T-helper 17 cell (primary cell): ENCODE measurements at places on chromosomes 7 and 10. TPM values are rescaled to one million over a fixed set of nuclear protein-coding genes. Genes with fewer than 3 reads are reported as not detected.

- H3K36me3 ChIP-seq: peaks cover 2% of the 10 kb centered on the region
- H3K27me3 ChIP-seq: peaks cover 16% of the 10 kb centered on the region
- no peak overlapping the region for H3K4me3 ChIP-seq
- H3K27ac ChIP-seq: no peak overlapping the region
- no peak for DNase-seq
These were observed 289.9 kb upstream of the SP8 start for GRCh38 chr7:21076574-21076973.

- H3K27me3 ChIP-seq: peaks cover 7% of the 10 kb centered on the region
- no peak overlapping the region for H3K4me3 ChIP-seq
- H3K4me1 ChIP-seq: peaks cover 30% of the 10 kb centered on the region
- H3K27ac ChIP-seq: peak overlapping the region; percentile 72
These were observed 172.4 kb upstream of the ZNF32 start for GRCh38 chr10:43821103-43821502.

Gene TAF3
- 18.4 TPM for total RNA-seq

DNA sequence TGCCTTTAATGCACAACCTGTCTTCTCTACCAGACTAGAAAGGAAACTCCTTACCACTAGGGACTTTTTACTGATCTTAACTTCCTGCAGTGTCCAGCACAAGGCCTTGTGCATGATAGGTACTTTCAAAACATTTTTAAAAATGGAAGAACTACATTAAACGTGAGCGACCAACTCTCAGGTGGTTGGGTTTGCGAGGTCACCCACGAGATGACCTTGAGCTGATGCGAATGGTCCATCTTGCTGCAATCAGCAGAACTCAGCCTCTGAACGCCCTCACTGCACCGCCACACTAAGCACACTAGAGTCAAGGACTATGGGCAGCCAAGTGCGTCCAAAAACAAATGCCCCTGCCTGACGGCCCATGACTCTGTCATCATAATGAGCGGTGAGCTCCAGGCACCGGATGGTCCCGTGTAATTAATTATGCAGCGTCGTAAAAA, 34.9 kb upstream of the PTF1A start:
- H3K4me1 ChIP-seq: peaks cover 10% of the 10 kb centered on the region
- no peak overlapping the region for H3K27ac ChIP-seq
- no peak overlapping the region for H3K4me3 ChIP-seq

GRCh38 chr7:111290419-111290818, 199.5 kb downstream of the LRRN3 start:
- H3K4me3 ChIP-seq: no peak overlapping the region
- no peaks in the 10 kb centered on the region for H3K27me3 ChIP-seq

Gene ATOH7
- total RNA-seq: not detected

GRCh38 chr10:128985036-128985435, 482.0 kb upstream of the MGMT start:
- peaks cover 13% of the 10 kb centered on the region for H3K27me3 ChIP-seq
- peaks cover 3% of the 10 kb centered on the region for H3K36me3 ChIP-seq
- H3K27ac ChIP-seq: no peak overlapping the region
- no peaks in the 10 kb centered on the region for H3K4me1 ChIP-seq
- H3K4me3 ChIP-seq: no peak overlapping the region

DNA sequence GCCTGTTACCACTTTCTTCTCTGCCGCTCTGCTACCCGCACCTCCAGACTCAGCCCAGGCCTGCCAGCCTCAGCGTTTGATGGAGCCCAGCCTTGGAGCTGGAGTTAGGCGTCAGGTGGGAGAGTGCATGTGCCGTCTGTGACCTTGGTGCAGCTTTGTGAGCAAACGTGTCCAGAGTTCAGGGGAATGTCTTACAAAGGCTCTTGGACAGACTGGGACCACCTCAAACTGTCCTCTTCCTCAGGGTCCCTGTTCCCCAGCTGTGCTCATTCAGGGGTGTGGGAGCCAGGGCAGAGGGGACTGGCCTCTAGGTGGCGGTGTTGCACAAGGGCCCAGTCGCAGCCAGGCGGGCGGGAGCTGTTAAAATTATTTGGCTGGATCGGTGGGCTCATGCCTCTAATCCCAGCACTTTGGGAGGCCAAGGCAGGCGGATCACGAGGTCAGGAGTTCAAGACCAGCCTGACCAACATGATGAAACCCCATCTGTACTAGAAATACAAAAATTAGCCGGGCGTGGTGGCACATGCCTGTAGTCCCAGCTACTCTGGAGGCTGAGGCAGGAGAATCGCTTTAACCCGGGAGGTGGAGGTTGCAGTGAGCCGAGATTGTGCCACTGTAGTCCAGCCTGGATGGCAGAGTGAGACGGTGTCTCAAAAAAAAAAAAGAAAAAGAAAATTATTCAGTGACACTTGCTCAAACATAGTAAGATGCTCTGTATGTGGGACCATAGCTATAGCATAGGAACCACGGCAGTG, 89.2 kb downstream of the ADCY1 start:
- H3K36me3 ChIP-seq: no peaks in the 10 kb centered on the region
- H3K27me3 ChIP-seq: peaks cover 9% of the 10 kb centered on the region
- no peak for DNase-seq
- H3K4me1 ChIP-seq: no peaks in the 10 kb centered on the region
- no peak overlapping the region for H3K4me3 ChIP-seq
- no peak overlapping the region for H3K27ac ChIP-seq

Gene SNCG
- total RNA-seq: not detected

DNA sequence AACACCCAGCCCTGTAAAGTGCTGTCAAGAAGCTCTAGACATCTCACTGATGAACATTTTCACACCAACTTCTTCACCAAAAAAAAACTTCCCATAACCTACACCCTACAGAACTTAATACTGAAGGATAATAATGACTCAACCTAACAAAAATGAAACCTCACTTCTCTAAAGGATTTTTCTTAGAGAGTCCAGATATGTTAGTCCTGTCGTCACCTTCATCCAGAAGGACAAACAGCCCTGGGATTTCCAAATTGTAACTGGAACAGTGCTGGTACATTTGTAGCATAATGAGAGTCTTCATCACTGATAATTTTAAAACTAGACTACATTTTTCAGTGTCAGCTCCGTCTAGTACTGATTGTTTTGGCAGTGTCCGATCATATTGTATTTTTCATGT, 528.6 kb upstream of the CELF2 start:
- no peaks in the 10 kb centered on the region for H3K36me3 ChIP-seq
- no peak overlapping the region for H3K27ac ChIP-seq
- peaks cover 56% of the 10 kb centered on the region for H3K27me3 ChIP-seq
- no peaks in the 10 kb centered on the region for H3K4me1 ChIP-seq
- no peak overlapping the region for H3K4me3 ChIP-seq
- no peak for DNase-seq

Gene GIMAP7
- total RNA-seq: 68.3 TPM

- peaks cover 9% of the 10 kb centered on the region for H3K4me1 ChIP-seq
- H3K27me3 ChIP-seq: no peaks in the 10 kb centered on the region
- no peak overlapping the region for H3K27ac ChIP-seq
- H3K36me3 ChIP-seq: peaks cover 4% of the 10 kb centered on the region
These were observed 53.4 kb downstream of the COL17A1 start for GRCh38 chr10:104032144-104032775.

DNA sequence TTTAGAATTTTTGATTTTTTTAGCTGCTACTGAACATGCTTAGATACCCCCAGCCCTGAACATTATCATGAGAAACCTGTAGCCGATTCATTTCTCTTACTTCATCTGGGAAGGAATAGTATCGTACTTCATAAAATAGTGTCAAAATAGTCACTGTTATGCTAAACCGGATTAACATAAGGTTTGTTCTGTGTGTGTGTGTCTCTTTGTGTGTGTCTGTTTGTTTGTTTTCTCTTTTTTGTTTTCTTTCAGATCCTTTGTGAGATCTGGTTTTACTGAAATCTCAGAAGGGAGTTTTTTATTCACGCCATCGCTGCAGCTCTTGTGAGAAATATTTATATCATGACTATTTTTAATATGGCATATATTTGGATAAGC, 761 bp downstream of the LGI1 start:
- no peak for DNase-seq
- peaks cover 10% of the 10 kb centered on the region for H3K36me3 ChIP-seq
- H3K27ac ChIP-seq: peak overlapping the region; percentile 61
- peaks cover 78% of the 10 kb centered on the region for H3K27me3 ChIP-seq
- H3K4me1 ChIP-seq: peaks cover 10% of the 10 kb centered on the region
- H3K4me3 ChIP-seq: no peak overlapping the region

GRCh38 chr10:88337134-88337533, 246.0 kb downstream of the RNLS start:
- H3K27ac ChIP-seq: no peak overlapping the region
- no peak for DNase-seq
- H3K4me3 ChIP-seq: no peak overlapping the region
- no peaks in the 10 kb centered on the region for H3K36me3 ChIP-seq
- H3K27me3 ChIP-seq: no peaks in the 10 kb centered on the region

Gene ADAM22
- 3.0 TPM for total RNA-seq

GRCh38 chr10:102675666-102676533, 31.6 kb downstream of the TRIM8 start:
- DNase-seq: no peak
- peak overlapping the region; percentile 95 for H3K27ac ChIP-seq
- peaks cover 30% of the 10 kb centered on the region for H3K4me1 ChIP-seq

Gene NUTM2E
- not detected for total RNA-seq

- no peaks in the 10 kb centered on the region for H3K4me1 ChIP-seq
- peaks cover 3% of the 10 kb centered on the region for H3K36me3 ChIP-seq
- peaks cover 19% of the 10 kb centered on the region for H3K27me3 ChIP-seq
- no peak overlapping the region for H3K4me3 ChIP-seq
- H3K27ac ChIP-seq: no peak overlapping the region
- no peak for DNase-seq
These were observed 16.2 kb downstream of the SORBS1 start for GRCh38 chr10:95544783-95545500.

Gene PANK1
- total RNA-seq: 1.6 TPM

Gene KCNH2
- total RNA-seq: 2.2 TPM

Gene GATA3
- 91.9 TPM for total RNA-seq

DNA sequence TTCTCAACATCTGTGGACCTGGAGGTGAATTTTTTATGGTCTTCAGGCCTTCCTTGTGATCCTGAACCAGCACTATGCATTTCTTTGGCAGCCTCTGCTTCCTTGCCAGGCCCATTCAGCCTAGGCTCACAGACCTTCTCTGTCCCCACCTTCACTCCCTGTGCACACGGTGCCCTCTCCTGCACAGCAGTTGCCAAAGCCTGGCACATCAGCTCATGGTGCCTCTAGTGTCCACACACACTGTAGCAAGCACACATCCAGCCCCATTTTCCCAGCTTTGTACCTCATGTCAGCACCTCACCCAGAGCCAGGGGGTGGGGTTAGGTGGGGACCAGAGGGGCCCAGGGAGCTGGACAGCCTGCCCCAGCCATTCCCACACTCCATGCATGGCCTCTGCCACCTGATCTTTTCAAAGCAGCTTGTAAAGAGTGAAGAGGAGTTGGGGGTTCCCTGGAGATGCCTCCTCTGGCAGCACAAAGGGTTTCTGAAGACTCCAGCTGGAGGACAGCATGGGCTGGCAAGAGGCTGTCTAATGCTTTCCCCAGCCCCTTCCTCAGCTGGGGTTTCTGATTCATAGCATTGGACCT, 57.9 kb upstream of the TMEM72 start:
- H3K27me3 ChIP-seq: peaks cover 4% of the 10 kb centered on the region
- H3K36me3 ChIP-seq: no peaks in the 10 kb centered on the region
- DNase-seq: no peak
- H3K27ac ChIP-seq: no peak overlapping the region
- peaks cover 4% of the 10 kb centered on the region for H3K4me1 ChIP-seq
